Nephron progenitor cell (in vitro differentiated cells): ENCODE measurements at places on chromosomes 13 and 19.

GRCh38 chr13:103328899-103329298, 262.7 kb upstream of the SLC10A2 start:
- DNase-seq, result no peak

- DNase-seq, result no peak
Observed at GRCh38 chr13:106417467-106418110, 117.9 kb downstream of the EFNB2 start.

DNA sequence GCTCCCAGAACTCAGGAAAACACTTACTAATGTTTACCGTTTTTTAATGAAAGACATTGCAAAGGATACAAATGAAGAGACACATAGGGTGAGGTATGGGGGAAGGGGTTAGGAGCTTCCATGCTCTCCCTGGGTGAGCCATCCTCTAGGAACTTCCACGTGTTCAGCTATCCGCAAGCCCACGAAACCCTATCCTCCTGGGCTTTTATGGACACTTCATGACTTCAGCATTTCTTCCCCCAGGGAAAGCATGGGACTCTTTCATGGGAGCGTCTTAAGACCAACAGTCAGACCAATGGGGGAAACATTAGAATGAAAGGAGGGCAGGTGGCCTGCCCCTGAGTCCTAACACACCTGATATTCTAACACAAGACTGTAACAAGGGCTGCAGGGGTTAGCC, 6.6 kb upstream of the ESD start:
- no peak for DNase-seq

DNA sequence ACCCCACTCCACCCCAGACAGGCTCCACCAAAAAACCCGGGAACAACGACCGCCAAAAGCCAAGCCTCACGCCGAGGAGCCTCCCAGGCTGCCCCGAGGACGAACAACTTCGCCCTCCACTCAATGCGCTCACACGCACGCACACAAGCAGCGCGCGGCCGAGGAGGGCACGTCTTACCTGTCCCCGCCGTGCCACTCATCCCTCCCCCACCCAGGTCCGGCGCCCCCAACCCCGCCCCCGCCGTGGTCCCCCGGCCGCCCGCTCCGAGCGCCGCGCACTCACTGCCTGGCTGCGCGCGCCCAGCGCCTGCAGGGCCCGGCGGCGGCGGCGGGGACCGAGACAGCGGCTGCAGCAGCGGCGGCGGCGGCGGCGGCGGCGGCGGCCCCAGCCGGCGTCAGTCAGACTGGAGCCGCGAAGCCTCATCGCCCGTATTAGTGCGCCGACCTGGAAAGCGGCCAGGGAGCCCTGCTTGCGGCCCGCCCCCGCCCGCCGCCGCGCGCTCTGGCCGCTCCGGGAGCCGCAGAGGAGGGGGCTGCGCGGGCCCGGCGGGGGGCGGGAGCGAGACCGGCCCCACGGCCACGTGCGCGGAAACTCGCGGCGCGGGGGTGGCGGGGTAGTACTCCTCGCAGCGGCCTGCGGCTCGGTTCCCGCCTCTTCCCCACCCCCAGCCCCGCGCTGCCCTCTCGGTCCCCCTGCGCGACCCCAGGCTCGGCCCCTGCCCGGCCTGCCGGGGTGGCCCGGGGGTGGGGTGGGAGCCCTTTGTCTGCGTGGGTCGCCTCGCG, at the start of gene SMAD9:
TSS of gene SMAD9 (minus strand) at position 406 of the 783 bp plus-strand sequence. CDS start 40,549 bp downstream, outside the sequence.
- peak; percentile 76 for DNase-seq

GRCh38 chr19:4233282-4233853, 4.0 kb downstream of the EBI3 start:
- DNase-seq, result peak; percentile 79

DNA sequence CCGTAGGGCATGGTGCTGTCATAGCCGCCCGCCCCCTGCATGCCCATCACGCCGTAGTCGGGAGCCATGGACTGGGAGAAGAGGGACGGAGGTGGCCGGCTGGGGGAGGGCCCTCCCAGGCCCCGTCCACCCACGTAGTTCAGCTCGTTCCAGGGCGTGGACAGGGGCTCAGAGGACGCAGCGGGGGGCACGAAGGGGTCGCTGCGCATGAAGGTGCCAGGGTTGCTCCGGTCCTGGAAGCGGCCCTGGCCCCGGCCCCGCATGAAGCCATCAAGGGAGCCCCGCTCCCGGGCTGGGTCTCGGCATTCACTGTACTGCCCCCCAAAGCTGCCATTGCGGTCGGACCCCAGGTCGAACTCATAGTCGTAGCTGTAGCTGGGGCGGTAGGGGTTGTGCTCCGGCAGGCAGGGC, 6.7 kb downstream of the AKAP8 start:
- no peak for DNase-seq

- DNase-seq, result no peak
Observed at GRCh38 chr13:80844164-80844563, 503.2 kb upstream of the SPRY2 start.

DNA sequence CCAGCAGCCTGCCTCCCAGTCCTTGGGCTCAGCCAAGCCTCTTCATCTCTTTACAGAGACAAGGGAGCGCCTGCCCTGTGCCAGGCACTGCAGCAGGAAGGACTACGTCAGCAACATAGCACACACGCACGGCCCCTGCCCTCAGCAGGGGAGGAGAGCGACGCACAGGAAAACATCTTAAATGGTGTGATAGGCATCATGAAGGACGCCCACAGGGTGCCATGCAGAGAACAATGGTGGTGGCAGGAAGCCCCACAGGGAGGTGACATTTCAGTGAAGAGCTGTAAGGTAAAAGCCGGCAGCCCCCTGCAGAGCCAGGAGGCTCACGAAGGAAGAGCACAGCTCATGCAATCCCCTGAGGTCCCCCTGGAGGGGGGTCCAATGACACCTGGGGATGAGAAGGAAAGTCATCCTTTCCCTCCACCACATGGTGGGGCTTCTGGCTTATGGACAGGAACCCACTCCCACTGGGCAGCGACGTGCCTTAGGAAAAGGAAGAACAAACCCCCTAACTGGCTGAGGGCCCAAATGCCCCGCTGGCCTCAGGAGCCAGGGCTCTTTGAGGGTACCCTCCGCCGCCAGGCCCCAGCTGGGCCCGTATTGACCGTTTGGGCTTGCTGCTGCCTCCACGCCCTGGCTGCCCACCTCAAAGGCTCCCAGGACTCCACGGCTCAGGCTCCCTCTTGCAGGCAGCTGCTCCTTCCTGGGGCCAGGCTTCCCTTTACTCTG, 37.3 kb upstream of the C13orf42 start:
- peak; percentile 25 for DNase-seq

GRCh38 chr19:3149526-3150505, 14.0 kb downstream of the GNA15 start:
- no peak for DNase-seq

GRCh38 chr13:67299072-67299635, 69.0 kb upstream of the PCDH9 start:
- no peak for DNase-seq

GRCh38 chr19:58514564-58515022, 2.8 kb upstream of the SLC27A5 start:
- DNase-seq, result no peak

GRCh38 chr19:3513229-3514140, 7.4 kb downstream of the FZR1 start:
- no peak for DNase-seq

DNA sequence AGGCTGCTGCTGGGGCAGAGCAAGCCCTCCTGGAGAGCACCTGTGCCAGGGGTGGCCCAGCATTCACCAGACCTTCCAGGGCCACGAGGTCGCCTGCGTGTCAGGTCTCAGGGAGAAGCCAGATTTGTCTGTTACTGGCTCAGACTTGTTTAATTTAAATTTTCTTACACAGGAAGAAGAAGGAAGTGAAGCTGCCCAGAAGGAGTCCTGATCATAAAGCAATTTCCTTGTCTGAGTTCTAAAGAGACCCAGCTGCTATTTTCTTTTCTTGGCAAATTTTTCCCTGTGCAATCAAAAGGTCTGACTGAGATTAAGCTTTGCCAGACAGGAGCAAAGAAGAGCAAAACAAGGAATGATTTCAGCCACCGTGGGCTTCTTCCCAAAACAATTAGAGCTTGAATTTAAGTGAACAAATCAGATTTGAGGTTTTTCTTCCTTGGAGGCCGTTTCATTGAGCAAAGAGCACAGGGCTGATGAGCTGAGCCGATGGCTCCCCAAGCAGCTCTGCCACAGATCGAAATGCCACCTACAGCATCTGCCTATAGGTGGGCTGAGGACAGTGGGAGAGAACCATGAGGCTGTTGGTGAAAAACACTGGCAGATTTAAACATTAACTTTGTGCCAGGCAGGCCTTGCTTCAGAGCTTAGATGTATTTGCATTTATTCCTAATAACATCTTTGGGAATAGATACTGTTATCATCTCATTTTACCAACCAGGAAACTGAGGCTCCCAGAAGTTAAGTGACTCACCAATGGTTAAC, 40.1 kb downstream of the HSPH1 start:
- no peak for DNase-seq

DNA sequence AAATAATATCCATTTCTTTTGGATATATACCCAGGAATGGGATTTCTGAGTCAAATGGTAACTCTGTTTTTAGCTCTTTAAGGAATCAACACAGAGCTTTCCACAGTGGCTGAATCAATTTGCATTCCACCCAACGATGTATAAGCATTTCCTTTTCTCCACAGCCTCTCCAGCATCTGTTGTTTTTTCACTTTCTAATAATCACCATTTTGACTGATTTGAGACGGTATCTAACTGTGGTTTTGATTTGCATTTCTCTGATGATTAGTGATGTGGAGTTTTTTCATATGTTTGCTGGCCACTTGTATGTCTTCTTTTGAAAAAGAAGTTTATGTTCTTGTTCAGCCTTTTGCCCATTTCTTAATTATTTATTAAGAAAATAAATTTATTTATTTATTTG, 352.2 kb upstream of the OBI1 start:
- DNase-seq, result no peak

- no peak for DNase-seq
Observed at GRCh38 chr13:94758436-94758960, 46.2 kb upstream of the SOX21 start.

DNA sequence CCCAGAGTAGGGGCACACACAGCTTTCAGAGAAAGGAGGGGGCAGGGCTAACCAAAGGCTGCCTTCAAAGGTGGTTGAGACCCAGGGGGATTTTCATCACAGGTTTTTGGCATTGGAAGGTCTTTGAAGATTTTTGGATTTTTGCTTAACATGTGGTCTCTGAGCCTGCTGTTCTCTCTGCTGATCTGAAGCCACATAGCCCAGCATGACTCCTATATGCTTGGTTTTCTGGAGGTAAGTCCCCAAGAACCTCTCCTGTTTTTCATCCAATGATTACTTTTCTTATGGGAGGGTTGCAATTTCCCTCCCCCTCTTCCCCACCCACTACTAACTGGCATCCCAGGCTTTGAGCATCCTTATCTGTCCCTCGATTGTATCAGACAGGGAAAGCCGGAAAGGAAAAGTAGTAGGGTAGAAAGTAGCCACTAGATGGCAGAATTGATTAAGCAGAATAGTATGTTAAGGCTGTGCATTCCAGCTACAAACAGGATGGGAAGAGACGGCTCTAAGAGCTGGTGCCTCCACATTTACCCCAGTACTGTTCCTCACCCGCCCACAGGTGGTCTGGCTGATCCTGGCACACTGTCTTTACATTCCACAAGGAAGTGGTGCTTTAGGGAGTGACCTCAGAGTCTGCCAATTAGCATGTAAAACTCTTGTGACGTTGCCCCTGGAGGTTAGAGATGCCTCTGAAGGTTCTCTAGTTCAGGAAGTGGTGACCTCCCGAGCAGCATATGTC, 218.9 kb upstream of the EDNRB start:
- peak; percentile 41 for DNase-seq
